Kidney (tissue), 22 donors: ENCODE measurements at places on chromosomes 1 and 21. TPM values are rescaled to one million over a fixed set of nuclear protein-coding genes. Genes with fewer than 3 reads are reported as not detected.

Gene PRELP
- 24.5 TPM for total RNA-seq

Gene VAV3
- 87.5 TPM for total RNA-seq

Gene LIX1L
- 27.8 TPM for total RNA-seq

Gene SPATA1
- 2.5 TPM for total RNA-seq

Gene IBA57
- total RNA-seq, result 13.0 TPM

Gene SNAPIN
- 46.2 TPM for total RNA-seq

DNA sequence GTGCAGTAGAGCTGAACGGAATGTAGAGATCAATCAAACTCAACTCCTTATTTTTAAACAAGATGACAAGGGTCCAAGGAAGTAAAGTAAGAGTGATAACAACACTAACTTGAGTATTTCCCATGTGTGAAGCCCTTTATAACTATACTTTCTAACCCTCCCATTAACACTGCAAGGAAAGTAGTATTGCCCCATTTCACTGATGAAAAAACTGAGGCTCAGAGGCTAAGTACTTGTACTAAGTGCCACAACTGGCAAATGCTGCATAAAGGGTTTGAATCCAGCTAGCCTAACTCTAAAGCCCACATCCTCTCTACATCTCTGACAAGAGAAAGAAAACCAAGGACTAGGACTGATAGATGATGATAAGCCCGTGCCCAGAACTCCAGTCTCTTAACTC, 8.2 kb upstream of the GJA5 start:
- no peak for DNase-seq

DNA sequence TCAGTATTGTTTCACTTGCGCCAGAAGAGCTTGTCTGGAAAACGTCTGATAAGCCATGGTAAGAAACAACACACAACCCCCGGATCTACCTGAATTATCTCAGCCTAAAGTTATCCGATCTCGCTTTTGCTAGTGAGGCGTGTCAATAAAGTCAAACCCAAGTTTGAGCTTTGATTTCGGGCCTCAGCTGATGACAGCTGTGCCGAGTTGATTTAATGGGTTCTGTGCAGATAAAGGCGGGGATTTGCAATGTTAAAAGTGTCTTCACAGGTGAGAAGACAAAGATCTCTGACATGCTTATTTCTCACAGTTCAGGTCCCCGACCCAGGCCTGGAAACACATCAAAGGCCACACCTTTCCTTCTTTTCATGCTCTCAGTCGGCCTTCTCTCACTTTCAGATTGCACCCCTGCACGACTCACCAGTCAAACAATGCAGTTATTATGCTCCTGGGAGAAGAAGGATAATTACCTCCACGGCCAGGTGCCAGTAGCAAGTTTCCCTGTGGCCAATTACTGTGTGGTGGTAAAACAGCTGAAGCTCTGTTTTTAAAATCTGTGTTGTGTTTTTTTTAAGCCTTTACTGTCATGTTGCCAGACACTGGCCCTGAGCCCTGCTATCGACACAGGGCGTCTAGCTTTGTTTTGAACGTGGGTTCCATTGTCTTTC, 245.3 kb upstream of the RUNX1 start:
- DNase-seq, result peak; percentile 32

DNA sequence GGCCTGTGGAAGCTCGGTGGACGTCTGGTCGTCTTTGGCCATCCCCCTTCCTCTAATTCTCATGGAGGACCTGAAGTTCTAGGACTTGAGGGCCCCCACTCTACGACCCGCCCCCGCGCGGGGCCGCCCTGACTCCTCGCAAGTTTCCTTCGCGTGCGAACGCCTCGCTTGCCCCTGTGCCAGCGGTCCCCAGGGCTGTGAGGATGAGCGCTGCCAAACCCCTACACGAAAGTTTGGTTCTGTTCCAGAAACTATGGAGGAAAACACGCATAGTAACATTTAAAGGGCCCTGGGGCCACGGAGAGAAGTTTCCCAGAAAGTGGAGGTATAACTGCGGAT, 304 bp upstream of the GNG12 start:
- DNase-seq, result no peak

DNA sequence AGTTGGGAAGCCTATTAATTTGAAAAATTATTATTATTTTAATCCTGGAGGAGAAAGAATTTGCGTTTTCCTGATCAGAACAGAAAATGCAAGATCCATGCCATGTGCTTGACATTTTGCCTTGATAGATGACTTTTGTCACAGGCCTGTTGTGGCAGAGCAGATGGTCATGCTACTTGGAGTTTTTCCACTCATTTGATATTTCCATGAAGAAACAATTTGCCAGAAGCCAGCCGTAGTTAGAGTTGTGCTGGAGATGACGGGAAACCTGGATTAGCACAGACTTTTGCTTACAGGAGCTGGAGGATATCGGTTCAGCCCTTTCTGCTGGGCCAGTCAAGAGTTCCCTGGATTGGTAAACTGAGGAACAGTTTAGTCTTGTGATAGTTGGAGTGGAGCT, 3.2 kb downstream of the RCAN3 start:
- DNase-seq, result no peak

- DNase-seq, result no peak
Observed at GRCh38 chr1:10730985-10731384, 65.5 kb downstream of the CASZ1 start.

DNA sequence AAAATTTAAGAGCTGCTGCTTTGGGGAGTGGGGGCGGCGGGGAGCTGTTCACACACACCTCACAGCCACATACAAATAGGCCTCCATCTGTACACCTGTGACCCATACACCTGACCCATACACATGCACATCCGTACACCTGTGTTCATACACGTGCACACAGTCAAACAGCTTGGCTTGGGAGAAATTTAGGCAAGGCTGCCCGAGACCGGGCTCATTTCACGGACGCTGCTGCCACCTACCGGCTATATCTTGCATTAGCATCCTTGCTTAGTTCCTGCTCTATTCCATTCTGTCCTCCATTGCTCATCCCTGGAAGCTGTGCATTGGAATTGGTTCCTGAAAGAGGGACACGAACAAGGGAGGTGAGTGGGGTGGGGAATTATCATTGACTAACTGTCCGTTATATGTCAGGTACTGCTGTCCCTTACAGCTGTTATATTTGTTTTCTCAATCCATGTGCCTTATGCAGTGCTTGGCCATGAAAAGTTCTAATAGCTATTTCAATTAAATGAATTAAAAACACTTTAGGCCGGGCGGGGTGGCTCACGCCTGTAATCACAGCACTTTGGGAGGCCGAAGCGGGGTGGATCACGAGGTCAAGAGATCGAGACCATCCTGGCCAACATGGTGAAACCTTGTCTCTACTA, 37.1 kb upstream of the EPB41 start:
- peak; percentile 86 for DNase-seq

DNA sequence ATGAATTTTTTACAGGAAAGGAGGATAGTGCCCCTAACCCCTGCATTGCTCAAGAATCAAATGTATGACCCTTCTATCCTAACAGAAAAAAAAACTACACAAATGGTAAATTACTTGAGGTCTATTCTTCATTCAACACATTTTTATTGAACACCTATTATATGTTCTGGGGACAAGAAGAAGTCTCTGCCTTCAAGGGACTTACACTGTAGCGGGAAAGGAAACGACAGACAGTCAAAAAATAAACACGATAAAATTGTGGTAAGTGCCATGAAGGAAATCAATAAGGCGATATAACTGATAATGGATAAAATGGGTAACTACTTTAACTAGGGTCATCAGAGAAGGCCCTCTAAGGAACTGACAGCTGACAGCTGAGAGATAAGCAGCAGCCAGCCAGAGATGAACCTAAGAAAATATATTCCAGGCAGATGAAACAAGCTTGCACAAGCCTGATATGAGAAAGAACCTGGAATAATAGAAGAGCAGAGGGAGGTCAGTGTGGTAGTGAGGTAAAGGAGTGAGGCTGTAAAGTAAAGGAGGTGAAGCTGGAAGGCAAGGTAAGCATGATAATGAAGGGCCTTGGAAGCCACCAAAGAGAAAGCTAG, 66.4 kb downstream of the PHTF1 start:
- DNase-seq, result no peak

DNA sequence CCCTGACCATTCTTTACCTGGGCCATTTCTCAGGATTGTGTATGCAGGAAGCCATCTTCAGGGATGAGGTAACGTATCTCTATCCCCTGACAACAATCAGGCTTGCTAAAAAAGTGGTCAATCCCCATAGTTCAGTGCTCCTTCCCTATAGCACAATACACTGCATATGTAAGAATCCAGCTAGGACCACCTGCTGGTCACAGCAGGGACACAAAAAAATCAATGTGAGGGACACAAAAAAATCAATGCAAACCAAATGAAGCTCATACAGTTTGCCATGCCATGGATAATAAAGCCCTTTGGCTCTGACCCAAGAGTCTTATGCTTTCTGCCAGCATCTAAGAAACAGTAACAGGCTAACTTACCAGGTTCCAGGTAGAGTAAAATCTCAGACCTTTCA, 16.3 kb downstream of the ACBD6 start:
- DNase-seq, result no peak

- no peak for DNase-seq
Observed at GRCh38 chr1:224368409-224368808, 11.7 kb downstream of the CNIH4 start.

DNA sequence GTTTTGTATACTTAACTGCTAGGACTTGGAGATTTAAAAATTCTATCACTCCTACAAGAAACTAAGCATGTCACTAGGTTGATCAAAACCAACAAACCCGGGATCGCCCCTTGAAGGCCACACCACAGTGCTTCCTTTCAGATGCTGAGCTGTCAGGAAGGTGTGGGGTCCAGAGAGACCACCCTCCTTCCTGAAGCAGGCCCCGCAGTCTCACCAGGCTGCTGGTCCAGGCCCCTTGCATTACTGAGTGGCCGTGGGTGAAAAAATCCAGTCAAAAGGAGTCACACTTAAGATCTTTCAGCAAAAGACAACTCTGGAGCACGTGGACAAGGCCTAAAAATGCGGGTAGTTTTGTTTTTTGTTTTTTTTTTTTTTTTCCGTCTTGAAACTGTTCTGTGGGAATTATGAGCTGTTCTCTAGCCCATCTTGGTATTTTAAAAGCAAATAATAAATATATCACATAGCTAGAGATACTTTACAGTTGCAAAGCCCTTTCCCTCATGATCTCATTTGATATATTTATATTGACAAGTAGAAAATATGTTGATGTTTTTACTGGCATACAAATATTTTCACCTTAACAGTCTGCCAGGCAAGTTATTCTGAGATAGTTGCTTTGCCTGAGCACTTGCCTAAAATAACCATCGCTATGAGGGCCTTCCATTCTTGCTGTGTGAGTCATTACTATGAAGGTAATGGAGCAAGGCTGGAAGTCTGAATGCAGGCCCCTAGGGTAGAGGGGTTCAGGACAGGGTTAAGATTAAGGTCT, 73.1 kb upstream of the EDEM3 start:
- DNase-seq, result no peak

DNA sequence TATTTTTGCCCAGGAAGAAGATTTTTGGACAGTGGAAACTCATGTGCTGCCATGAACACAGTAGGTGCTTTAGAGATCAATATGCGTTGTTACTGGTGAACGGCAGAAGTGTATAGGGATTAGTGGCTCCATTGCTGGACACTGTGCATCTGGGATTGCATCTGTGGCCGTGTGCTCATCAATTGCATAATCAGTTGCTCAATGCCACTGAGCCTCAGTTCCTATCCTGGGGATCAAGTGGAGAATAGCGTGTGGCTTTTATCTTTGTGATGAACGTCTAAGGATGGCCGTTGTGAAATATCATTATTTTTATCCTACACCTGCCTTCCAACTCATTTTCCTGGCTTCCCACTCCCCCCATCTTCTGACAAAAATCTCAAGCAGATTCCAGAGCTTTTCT, 5.4 kb downstream of the TNN start:
- DNase-seq, result no peak

DNA sequence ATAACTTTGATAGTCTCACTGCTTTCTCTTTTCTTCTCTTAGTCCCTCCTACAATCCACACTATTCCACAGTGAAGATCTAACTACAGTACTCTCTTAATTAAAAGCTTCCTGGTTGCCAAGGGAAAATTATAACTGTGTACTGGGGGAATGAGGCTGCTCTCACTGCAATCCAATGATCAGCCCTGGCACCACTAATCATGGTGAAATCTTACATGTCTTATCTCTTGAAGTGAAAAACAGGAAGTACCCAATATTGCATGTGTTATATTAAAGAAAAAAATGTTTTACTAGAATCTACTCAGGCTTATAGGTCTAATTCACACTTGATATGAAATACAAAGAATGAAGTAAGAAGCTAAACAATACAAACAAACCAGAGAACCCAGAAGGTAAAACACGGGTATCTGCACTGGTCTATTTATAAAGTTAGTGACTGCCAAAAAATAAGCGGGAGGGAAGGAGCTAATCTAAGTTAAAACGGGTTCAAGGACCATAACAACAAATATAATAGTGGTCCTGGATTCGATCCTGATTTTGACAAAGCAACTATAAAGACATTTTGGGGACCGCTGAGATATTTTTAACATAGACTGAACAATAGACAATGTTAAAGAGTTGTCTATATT, 57.5 kb downstream of the RGS2 start:
- no peak for DNase-seq

- no peak for DNase-seq
Observed at GRCh38 chr1:5939271-5940170, 52.7 kb downstream of the NPHP4 start.

GRCh38 chr1:21185221-21185731, 8.6 kb upstream of the EIF4G3 start:
- no peak for DNase-seq

DNA sequence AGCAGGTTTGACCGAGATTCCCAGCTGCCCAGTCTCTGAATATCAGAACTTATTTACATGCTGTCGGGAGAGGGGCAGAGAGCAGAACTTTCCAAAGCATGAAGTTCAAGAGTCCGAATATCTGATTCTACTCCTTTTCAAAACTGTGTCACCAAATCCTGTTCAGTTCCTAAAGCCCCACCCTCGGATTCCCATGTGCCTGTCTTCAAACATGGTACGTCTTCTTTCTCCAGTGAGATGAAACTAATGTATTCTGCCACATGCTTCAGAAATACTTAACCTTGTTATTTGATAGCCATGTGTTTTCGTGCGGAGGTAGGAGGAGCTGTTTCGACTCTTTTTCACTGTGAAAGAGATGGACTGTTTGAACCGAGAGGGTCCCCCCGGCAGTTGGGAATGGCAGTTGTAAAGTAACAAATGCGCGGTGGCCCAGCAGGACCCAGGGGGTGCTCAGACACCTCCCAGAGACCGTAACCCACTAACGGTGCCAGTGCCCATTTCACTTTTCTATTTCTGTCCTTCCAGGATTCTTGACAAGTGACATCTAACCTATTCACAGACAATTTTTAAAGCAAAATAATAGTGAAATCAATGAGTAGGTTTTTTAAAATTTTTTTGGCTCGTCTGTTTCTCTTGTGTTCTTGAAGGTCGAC, 67.2 kb downstream of the ZBTB18 start:
- DNase-seq, result no peak

GRCh38 chr1:36912365-36912865, 121.9 kb downstream of the GRIK3 start:
- DNase-seq, result peak; percentile 23

- DNase-seq, result no peak
Observed at GRCh38 chr1:1591452-1591851, 8.5 kb downstream of the FNDC10 start.

DNA sequence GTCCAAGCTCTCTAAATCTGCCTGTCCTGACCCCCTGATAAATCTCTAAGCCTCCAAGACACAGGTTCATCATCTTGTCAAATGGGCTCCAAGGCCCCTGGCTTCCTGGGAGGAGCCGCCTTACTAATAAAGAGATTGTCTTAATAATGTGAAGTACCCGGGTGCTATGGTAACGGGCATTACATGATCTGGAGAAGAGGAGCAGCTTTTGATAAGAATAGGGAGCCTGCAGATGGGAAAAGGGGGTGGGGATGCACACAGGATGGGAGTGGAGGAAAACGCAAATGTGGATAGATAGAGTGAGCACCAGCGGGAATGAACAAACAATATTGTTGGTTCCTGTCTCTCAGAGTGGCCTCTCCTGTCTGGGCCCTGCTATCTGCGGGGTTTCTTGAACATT, 11.9 kb upstream of the RXRG start:
- no peak for DNase-seq
